ENCODE measurements at places on chromosomes 3 and 15.

DNA sequence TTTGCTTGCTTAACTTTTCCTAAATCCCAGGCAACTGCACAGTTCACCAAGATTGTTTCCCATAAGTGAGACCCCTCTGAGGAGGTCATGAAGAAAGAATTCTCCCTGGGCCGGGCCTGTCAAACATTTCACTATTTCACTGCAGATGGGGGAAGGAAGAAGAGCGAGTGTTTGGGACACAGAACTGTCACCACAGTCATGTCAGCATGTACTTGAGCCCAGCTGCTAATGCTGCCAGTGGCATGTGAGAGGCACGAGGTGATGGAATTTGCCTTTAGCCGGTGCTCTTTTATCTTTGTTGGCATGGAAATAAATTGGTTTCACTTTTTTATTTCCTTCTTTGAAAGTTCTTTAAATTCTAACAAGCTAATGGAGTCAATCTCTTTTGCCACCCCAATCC lies 277.9 kb upstream of the GADL1 start:
- no peaks in the 10 kb centered on the region for H3K36me3 ChIP-seq
- DNase-seq, result no peak
- H3K4me1 ChIP-seq, result peaks cover 2% of the 10 kb centered on the region
- no peak overlapping the region for H3K4me3 ChIP-seq
- no peak overlapping the region for H3K27ac ChIP-seq
- no peaks in the 10 kb centered on the region for H3K27me3 ChIP-seq

- peaks cover 10% of the 10 kb centered on the region for H3K27me3 ChIP-seq
- H3K4me1 ChIP-seq, result peaks cover 6% of the 10 kb centered on the region
- no peaks in the 10 kb centered on the region for H3K36me3 ChIP-seq
- no peak overlapping the region for H3K27ac ChIP-seq
- no peak for DNase-seq
These were observed 161.2 kb downstream of the MINAR1 start for GRCh38 chr15:79593119-79593869.

DNA sequence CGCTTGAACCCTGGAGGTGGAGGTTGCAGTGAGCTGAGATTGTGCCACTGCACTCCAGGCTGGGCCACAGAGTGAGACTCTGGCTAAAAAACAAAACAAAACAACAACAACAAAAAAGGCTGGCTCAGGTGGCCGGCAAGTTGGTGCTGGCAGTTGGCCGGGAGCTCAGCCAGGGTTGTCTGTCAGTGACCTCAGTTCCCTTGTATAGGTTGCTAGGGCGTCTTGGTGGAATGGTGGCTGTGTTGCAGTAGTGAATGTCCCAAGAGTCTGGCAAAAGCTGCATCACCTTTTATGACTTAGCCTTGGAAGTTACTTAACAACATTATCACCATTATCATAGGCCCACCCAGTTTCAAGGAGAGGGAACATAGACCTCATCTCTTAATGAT lies 40.6 kb downstream of the ASB7 start:
- no peak for DNase-seq
- H3K36me3 ChIP-seq, result peaks cover 3% of the 10 kb centered on the region
- no peaks in the 10 kb centered on the region for H3K27me3 ChIP-seq
- no peaks in the 10 kb centered on the region for H3K4me1 ChIP-seq
- no peak overlapping the region for H3K4me3 ChIP-seq
- no peak overlapping the region for H3K27ac ChIP-seq

DNA sequence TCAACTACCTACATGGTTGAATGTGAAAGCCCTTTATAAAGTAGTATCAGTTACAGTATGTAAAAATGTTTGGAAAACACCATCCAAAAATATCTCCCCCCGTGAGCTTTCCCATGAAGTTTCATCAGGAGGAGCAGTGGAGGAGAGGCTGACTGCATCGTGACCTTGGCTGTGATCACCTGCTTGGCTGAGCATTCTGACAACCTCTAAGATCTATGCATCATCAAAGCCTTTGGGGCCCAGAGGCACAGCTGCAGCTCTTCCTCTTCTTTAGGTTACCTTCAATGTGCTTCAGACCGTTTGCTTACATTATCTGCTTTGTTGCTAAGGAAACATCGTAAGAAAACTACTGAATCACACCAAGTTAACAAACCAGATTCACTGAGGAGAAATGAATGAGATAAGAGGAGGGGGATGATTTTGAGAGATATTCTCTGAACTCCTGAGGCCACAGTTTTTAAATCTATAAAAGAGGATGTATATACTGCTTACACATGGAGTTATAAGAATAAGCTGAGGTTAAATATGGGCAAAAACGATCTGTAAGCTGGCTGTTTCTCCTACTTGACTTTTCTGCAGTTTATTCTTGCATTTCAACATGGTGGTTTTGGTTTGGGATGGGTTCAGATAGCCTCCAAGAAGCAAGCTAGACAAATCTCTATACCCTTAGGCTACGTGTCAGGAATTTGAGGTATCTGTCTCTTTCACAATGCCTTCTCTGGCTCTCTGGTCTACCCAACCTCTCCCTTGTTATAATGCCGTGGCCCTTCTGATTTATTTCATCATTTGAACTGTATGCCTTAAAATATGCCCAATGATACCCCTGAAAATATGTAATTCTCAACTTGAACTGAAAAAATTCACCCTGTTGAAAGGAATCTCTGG lies 4.0 kb downstream of the GCSAM start:
- no peak overlapping the region for H3K4me3 ChIP-seq
- DNase-seq, result no peak
- no peak overlapping the region for H3K27ac ChIP-seq
- H3K4me1 ChIP-seq, result peaks cover 19% of the 10 kb centered on the region
- H3K27me3 ChIP-seq, result no peaks in the 10 kb centered on the region

DNA sequence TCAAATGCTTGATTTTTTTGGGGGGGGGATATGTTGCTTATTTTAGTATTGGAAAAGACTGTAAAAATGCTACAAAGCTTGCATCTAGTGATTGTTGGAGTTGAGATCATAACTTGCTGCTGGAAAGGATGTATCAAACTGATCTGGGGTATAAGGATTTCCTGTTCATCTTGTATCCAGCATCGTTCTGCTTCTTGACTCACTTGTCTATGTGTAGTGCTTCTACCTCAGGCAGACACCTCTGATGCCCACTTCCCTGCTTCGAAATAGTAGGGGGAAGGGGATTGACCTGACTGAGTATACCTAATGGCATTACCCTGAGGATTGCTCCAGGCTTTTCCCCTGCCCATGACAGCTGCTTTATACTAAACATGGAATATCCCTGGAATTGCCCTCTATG lies 42.7 kb downstream of the STT3B start:
- H3K4me1 ChIP-seq, result peaks cover 9% of the 10 kb centered on the region
- DNase-seq, result no peak
- peak overlapping the region; percentile 62 for H3K27ac ChIP-seq
- H3K27me3 ChIP-seq, result no peaks in the 10 kb centered on the region
- peaks cover 4% of the 10 kb centered on the region for H3K36me3 ChIP-seq

- no peaks in the 10 kb centered on the region for H3K27me3 ChIP-seq
- peaks cover 5% of the 10 kb centered on the region for H3K4me1 ChIP-seq
- no peak for DNase-seq
- no peaks in the 10 kb centered on the region for H3K36me3 ChIP-seq
- no peak overlapping the region for H3K4me3 ChIP-seq
These were observed 177.5 kb downstream of the SUCNR1 start for GRCh38 chr3:152050903-152051302.

Data from progenitor cell of endocrine pancreas (in vitro differentiated cells).